ENCODE measurements at places on chromosomes 12 and 14. TPM values are rescaled to one million over a fixed set of nuclear protein-coding genes. Genes with fewer than 3 reads are reported as not detected.
A peak's percentile ranks its signal among the peaks of the same experiment; 100 is the strongest.

DNA sequence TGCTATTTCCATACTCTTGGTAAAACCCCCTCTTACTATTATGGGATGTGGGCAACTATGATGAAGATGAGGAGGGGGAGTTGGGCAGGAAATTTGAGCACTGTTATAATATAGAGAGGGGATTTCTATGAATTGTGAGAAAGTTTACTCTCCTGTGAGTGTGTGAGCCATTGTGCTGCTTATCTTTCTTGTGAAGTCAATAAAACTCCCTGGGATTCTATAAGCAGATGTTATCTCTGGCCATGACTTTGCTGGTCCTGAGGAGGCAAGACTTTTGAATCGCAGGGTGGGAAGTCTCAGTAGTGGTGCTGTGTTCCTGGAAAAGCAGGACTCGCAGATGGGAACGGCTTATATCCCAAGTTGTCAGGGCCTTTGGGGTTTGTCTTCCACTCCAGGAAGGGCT, 62.2 kb downstream of the EMP1 start:
- no peak for DNase-seq

The SLC41A2 gene
- total RNA-seq = 11.7 TPM

The ETFRF1 gene
- total RNA-seq = 46.1 TPM

The DEGS2 gene
- total RNA-seq = 0.02 TPM

DNA sequence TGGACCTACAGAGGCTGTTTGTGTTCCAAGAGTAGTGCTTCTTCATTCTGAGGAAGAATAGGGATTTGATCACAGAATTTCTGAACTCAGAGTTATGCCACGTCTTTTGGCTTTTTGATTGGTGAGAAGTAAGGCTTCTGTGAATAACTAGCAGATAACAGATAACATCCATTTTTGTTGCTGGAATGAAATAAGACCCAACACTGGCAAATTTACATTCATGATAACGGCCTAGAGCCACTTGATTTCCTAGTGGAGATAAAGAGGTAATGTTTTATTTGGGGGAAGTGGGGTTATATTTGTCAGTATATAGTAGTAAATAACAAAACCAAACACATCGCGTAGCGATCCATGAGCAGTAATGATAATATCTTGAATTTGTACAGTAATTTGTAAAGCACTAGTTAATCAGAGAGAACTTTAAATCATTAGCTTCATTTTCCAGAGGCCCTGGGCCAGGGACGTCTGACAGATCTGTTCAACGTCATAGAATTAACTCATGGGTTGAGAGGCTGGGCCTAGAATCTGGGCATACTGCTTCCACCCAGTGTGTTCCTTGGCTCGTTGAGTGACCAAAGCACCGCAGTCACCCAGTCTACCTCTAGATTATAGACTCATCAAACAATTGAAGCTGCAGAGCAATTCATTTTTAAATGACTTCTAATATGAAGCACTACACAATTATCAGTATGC, 79.6 kb downstream of the HMGA2 start:
- DNase-seq = no peak

DNA sequence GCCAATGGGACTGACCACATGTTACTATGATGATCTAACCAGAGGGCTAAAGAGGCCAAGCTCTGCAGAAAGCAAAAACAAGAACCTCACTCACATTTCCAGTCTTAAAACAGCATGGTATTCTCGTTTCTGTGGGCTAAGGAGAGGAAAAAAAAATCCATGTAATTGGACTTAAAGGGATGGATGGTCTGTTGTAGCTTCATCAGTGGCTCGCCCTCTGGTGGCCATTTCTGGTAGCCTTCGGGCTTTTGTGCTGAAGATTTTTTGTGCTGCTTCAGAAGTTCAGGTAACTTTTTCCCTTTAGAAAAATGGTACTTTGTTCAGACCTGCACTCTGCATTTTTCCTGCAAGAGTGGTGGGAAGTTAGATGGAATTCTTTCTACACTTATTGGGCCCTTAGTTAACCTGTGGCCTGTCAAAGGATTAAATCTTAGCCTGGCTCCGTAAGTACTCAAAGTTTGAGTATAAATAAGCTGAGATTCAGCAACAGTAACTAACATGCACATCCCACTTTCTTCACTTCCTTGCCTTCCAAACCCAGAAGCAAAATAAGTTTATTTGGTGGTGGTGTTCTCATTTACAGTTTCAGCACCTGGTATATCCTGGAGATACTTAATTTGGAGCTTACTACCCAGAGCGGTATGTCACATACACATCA, 22.3 kb downstream of the DCAF4 start:
- DNase-seq = peak; percentile 25

GRCh38 chr12:74780182-74780849, 242.7 kb downstream of the ATXN7L3B start:
- DNase-seq = no peak

GRCh38 chr12:38956337-38956736, 50.9 kb upstream of the CPNE8 start:
- peak; percentile 4 for DNase-seq

The SENP1 gene
- total RNA-seq = 29.2 TPM

- no peak for DNase-seq
Observed at GRCh38 chr14:99633918-99634317, 11.0 kb upstream of the HHIPL1 start.

GRCh38 chr14:22996768-22997654, 12.9 kb downstream of the C14orf93 start:
- DNase-seq = no peak

- DNase-seq = peak; percentile 57
Observed at GRCh38 chr12:104464899-104465298, 8.2 kb downstream of the CHST11 start.

The INSM2 gene
- total RNA-seq = not detected

DNA sequence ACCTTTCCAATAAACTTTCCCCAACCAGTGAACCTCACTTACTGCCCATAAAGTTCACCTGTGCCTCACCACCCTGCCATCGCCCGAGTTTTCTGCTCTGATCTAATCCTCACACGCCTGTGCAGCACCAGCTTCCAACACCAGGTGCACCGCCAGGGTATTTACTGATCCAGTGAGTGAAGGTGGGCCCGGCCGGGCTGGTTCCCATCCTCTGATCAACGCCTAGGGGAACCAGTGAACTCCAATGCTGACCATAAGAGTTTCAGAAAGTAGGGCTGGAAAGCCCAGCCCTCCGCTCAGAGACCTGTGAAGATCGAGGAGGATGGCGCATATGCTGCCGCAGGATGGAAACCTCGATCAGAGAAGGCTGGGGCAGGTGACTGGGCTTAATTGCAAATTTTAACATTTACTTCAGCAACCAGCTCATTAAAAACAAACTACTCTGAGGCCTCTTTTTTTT, 685 bp upstream of the MYL6B start:
- no peak for DNase-seq
